ENCODE measurements at places on chromosomes 5 and 9. TPM values are rescaled to one million over a fixed set of nuclear protein-coding genes. Genes with fewer than 3 reads are reported as not detected.

DNA sequence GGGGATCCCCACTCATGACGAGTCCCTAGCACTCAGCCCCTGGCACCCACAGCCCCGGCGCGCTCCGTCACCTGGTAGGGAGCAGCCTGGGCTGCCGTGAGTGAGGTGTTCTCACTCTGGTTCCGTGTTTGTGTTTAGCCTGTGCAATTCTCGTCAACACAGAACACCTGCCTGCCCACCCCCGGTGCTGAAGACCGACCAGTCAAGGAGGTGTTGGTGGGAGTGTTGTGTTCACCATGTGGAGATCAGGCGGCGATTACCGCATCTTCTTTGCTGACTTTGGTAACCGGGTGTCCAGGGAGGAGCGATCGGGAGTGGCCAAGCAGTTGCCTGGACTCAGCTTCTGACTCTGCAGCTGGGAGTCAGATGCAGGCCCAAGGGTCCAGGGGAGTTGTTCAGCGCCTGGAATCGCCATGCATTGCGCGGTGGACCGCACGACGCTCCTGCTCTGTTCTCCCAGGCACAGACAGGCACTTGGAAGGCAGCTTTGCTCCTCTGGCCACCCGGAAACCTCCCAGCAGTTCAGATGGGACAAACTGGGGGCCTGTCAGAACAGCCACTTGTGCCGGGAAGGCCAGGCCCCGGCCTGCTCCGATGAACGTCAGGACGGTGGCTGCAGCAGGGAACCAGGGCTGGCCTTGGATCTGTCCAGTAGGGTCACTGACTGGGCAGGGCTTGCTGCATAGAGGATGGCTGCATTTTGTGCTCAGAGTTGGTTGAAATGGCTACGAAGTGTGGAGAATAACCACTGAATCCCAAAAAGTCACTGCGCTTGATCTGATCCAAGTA, 28.2 kb downstream of the EXOC3 start:
- no peak for DNase-seq

DNA sequence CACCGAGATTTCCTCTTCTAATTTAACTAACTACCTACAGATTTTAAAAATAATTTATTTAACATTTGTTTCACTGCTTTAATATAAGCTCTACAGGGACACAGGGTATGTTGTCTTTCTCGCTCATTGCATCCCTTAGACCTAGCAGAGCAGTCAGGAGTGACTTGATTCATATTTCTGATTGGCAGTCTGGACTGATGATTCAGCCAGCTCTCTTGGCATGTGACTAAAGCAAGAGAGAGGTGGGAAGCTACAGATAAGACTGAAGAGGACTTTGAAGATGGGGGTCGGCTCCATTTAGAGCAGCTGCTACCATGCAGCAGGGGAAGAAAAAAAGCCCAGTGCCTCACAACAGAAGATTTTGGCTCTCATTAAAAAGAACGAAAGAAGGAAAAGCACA, 173.4 kb upstream of the STK32A start:
- no peak for DNase-seq

GRCh38 chr9:74255489-74255984, 241.6 kb upstream of the RORB start:
- no peak for DNase-seq

DNA sequence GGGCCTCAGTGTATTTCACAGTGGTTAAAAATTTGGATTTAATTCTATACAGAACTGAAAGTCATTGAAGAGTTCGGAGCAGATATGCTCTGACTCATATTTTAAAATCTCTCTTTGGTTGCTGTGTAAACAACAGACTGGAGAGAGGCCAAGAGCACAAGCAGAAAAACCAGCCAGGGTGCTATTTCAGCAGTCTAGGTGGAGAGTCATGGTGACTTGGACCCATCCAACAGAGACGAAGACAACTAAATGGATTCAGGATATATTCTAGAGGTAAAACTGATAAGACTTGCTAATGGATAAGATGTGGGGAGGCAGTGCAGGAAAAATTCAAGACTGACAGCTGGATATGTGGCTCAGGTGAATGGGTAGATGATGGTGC, 168.9 kb downstream of the MAPKAP1 start:
- peak; percentile 60 for DNase-seq

GRCh38 chr5:151420127-151420526, 27.3 kb upstream of the SLC36A1 start:
- DNase-seq = no peak

DNA sequence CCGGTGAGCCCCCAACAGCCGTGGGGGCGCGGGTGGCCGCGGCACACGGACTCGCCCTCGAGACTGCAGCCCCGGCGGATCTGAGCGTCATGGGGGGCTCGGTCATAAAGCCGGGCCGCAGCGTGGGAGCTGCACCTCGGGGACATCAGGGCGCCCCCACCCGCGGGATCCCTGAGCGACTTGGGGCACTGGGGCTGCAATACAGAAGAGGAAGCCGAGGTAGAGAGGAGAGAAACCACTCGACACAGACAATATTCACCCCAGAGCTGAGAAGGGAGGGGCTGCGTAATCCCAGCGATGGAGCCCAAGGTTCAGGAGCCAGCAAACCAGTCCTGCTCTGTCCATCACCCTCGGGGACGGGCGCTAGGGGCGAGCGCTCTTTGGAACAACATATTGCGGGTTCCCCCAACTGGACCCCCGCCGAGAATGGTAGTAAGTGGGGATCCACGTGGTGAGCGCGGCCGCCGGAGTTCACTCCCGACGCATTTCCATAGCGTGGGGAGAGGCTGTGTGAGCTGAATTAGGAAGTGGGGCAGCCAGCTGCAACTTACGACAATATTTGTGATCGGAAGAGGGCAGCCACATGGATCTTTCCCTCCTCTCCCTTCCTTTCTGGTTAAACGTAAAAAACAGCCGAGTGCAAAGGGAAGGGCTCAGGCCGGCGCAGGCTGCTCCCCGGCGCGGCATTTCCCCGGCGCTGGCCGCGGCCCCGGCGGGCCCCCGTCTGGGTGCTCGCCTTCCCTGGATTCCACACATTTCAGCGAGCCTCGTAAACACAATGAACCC, 9.9 kb downstream of the PTCH1 start:
- DNase-seq = peak; percentile 62

DNA sequence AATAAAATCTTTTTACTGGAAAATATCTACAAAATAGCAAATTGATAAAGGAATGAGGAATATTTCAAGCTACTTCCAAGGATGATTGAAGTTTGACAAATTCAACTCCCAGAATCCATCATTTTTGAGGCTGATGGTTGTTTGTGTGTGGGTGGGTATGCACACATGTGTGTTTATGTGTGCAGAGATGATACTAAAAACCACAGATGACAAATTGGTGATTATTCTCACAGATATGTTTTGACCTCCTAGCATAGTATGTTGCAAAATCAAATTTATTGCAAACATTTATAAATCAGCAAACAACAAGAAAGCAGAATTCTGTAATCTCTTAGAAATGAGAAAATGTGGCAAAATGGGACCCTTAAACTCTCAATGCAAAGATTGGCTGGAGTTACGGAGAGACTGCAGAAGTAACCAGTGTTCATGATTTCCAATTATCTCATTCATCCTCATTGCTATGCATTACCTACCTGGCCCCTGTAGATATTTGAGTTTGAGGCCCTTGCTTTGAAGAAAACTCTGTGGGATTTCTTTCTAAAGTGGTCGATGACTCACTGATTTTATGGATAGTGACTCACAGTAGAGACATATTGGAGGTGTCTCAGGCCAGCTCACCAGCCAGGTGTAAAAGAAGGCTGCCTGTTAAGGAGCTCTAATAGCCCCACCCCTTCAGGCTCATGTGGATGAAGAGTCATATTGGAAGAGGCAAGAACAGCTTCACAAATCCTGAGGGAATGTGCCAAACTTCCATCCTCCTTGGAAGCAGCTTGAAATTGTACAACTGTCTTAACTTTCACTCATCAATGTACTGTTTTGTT, 44.6 kb upstream of the TMC1 start:
- DNase-seq = peak; percentile 40

DNA sequence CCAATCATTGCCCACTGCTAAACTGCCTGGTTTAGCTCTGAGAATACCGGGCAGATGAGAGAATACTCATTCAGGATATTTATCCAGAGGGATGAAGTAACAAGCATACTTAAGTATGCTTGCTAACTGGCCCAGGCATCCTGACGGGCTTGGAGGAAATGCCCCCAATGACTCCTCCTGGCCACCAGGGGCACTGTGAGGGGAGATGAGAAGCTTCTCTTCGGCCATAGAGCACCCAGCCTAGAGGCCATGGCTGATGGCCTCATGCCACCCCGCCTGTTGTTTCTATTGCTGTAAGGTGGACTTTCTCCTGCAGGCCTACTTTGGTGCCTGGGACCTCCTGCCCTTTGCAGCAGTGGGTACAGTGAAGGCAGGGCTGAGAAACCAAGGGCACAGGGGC, 134.5 kb upstream of the FSTL4 start:
- no peak for DNase-seq

- DNase-seq = no peak
Observed at GRCh38 chr9:35859310-35859989, 10.8 kb downstream of the OR13J1 start.

- no peak for DNase-seq
Observed at GRCh38 chr9:70220216-70220615, 38.6 kb upstream of the SMC5 start.

DNA sequence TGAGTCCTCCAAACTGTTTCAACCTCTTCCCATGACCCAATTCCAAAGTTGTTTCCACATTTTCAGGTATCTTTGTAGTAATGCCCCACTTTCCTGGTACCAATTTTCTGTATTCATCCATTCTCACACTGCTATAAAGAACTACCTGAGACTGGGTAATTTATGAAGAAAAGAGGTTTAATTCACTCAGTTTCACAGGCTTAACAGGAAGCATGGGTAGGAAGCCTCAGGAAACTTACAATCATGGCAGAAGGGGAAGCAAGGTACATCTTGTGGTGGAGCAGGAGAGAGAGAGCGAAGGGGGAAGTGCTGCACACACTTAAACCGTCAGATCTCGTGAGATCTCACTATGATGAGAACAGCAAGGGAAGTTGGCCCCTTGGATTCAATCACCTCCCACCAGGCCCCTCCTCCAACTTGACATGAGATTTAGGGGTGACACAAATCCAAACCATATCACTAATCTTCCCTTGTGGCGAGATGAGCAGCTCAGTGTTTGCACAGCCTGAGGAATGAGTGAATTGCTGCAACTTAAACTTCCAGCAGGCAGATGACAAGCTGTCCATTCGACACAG, 42.9 kb downstream of the TRIP13 start:
- DNase-seq = no peak

DNA sequence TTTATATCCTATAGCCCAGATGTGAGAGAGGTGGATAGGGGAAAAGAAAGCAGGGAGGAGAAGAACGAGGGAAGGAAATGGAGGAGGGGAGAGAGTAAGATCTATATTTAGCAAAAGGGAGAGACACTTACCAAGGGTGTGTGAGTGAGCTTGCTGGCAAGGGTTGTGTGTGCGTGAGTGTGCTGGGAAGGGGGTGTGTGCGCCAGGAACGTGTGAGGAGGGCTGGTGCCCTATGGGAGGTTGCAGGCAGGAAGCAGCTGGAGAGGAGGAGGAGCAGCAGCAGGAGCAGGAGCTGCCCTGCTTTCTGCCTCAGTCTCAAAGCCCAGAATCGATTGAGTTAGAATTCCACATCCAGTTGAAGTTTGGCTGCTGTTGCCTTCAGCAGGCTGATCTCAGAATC, 148.3 kb upstream of the RUSC2 start:
- DNase-seq = no peak

DNA sequence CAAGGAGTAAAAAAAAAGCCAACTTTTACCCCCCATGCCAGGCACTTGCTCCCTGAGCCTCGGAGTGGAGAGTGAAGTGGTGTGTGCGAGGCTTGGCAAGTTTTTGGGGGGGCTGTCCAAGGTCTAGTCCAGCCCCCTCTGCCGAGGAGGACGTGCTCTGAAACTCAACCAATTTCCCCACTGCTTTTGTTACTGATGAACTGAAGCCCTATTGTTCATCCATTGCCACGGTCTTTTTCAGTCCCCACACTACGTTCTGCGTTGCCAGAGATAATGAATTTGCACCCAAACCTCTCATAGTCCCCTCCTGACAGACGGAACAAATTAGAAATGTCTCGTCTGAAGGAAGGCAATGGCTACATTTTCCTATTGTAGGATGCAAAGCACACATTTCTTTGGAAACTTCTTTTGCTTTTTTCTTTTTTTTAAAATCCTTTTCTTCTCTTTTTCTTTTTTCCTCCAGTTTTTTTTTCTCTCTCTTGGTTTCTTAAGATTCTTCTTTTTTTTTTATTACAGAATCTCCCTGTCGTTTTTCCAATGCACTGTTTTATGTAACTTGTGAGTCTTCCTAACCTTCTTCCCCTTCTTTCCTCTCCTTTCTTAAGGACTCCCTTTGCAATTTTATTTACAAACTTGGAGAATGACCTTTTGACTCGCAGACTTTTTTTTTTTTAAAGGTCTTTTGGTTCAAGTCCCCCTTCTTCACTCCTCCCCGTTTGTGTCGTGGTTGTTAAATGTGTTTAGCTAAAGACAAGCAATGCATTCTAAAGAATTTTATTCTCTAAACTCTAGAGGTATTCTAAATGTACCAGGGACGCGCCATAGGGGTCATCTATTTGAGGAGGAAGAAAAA, 209.5 kb downstream of the MEF2C start:
- DNase-seq = no peak

GRCh38 chr9:90287567-90288274, 354.9 kb downstream of the DIRAS2 start:
- DNase-seq = peak; percentile 39

DNA sequence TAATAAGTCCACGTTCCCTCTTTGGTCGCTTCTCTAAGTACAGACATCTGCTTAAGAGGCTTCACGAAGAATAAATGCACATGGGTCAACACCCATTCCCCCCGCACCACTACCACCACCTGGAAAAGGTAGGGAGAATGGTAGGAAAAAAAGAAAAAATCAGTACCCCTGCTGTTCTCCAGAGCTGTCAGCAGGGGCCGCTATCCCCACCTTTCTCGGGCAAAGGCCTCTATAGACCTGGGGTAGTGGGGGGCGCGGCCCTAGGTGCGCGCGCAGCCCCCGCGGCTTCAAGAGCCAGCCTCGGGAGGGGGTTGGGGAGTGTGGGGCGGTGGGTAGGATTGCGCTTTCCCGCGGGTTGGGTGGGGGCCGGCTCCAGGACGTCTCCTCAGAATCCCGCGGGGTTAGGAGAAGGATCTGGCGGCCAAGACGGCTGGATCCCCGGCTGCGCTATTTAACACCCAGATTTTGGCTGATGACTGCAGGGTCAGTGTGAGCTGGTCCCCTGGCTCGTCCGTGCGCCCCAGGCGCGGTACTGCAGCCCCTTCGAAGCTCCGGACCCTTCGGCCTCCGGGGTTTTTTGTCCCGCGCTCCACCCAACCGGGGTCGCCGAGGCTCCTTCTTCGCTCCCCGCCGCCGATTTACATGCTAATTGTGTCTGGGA, 1.6 kb upstream of the SEMA6A start:
- peak; percentile 71 for DNase-seq

GRCh38 chr5:59317774-59318205, 575.7 kb downstream of the PDE4D start:
- DNase-seq = no peak

GRCh38 chr5:122390154-122390553, 78.1 kb downstream of the SNCAIP start:
- DNase-seq = no peak

- no peak for DNase-seq
Observed at GRCh38 chr5:149175346-149176105, 34.2 kb downstream of the ABLIM3 start.

The FAXDC2 gene
- total RNA-seq = 54.8 TPM

The GGTA1 gene
- total RNA-seq = 37.8 TPM

The CCL19 gene
- not detected for total RNA-seq

The MAP1B gene
- total RNA-seq = 57.5 TPM

The CMBL gene
- total RNA-seq = 81.4 TPM

The GTF2H2 gene
- 28.4 TPM for total RNA-seq

The PHF24 gene
- 0.27 TPM for total RNA-seq

The CATSPER3 gene
- total RNA-seq = 1.1 TPM
